SK-N-MC (cell line): ENCODE measurements at places on chromosomes 6 and 20.

- DNase-seq, result no peak
These were observed 29.2 kb downstream of the OSBPL2 start for GRCh38 chr20:62267543-62267942.

DNA sequence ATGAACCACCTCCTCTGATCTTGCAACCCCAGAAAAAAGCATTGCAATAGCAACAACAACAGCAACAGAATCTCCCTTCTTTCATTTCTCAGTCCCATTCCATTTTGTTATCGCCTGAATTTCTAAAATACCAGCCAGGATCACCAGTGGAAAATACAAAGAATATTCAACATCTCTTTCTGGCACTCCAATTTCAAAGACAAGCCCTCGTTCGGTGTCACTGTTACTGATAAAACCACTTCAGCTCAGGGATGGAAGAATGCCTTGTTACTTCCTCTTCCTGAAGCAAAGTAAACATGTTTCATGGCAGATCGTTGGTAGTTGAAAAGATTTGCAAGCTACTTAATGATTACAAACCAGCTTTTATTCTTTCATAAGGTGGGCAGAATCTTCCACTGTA is 94.0 kb upstream of the SPTLC3 start:
- DNase-seq, result no peak

DNA sequence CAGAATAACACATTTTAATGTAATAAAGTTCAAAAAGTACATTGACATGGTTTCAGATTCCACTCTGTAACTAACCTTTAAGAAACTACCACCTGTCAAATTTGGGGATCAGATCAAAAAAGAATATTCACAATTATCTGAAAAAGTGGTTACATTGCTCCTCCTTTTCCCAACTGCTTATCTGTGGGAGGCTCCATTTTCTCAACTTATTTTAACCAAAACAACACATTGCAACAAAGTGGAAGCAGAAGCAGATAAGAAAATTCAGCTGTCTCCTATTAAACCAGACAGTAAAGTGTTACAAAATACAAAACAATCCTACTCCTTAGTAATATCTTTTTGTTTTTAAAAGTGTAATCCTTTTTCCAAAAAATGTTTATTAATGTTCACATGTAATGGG is 61.4 kb downstream of the PDSS2 start:
- no peak for DNase-seq

DNA sequence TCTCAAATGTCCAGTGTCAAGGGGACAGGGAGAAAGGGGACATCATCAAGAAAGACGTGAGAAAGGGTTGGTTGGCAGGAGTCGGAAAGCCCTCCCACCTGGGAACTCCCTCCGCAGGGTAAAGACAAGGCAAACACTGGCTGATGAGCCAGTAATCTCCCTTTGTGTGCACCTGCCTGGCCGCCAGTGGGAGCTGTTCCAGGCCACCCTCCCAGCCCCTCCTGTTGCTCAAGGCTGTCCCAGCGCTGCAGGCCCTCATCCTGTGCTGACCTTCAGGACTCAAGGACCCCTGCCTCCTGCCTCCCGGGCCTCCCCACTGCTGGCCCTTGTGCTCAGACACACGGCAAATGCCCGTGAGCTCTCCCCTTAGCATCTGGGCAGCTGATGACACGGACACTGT is 7.4 kb downstream of the FRMD1 start:
- DNase-seq, result no peak

GRCh38 chr6:29602564-29603361 is 17.8 kb downstream of the OR2H2 start:
- no peak for DNase-seq

- no peak for DNase-seq
These were observed 84.4 kb downstream of the GMPR start for GRCh38 chr6:16322666-16323312.

DNA sequence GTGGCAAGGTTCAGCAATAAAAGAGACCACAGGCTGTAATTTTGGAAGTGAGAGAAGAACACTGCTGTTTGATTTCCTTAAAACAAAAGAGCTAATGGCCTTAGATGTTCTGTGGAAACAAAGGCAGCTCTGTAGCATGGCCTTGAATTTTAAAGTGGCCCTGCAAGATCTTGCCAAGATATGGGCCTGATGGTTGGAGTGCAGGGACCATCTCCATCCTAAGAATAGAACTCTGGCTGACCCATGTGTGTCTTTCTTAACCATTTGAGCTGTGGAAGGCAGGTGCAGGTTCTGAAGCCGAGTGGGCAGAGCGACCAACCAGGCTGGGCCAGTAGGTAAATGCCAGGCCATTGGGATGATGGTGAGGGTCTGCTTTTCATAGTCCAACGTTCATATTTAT is 73.8 kb upstream of the VSTM2L start:
- DNase-seq, result no peak

DNA sequence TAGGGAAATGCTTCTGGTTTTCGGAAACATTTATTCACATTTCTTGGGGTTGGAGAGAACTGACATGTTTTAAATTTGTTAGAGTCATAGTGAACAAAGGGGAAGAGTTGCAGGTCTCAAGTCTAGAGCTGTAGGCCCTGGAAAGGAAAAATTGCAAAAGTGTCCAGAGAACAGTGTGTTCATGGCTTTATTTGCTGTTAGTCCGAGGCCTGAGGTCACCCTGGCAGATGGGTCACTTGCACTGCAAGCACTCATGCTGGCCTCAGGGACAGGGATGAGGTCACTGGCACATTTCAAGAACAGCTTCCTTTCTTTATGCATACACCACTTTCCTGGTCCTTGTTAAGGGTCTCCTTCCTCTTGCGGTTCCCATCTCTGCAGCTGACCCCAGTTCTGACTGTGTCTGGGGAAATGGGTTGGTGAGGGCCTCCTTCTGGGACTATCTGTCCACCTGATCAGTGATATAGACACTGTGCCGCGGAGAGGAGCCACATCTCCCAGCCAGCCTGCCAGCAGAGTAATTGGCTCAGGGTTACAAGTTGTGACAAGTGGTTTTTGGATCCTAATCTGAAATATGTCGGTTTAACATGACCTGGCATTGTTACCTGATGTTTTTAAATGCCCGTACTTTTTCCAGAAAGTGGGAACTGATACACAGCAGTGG is 194.0 kb downstream of the EYA4 start:
- no peak for DNase-seq

DNA sequence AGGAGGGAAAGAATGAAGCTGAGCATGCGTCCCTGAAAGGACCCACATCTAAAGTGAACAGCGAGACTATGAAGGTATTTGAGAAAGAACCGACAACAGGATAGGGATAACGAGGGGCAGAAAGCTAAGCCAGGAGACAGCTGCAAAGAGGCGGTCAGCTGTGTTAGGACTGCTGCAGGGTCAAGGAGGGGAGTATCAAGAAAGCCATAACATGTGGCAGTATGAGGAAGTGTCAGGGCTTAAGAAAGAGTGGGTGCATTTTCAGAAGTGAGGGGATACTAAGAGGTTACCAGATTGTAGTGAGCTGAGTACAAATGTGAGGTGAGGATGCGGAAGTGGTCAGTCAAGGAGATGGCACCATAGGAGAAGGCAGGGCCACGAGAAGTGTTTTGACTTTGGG is 21.2 kb downstream of the MYLIP start:
- no peak for DNase-seq

DNA sequence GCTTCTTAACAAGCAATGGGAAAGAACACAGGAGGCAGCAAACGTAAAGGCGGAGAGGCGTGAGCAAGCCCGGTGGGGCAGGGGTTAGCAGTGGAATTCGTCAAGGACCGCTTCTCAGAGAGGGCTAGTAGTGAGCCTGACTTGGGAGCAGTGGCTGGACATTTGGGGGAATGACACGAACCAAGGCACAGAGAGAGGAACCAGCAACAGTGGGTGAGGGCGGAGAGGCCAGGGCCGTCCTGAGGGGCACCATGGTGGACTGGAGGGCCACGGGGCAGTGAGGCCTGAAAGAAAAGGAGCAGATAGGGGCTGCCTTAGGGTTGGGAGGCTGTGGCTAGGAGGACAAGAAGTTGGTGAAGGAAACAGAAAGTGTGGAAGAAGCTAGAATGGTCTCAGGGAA is 12.1 kb upstream of the ARID1B start:
- DNase-seq, result no peak

DNA sequence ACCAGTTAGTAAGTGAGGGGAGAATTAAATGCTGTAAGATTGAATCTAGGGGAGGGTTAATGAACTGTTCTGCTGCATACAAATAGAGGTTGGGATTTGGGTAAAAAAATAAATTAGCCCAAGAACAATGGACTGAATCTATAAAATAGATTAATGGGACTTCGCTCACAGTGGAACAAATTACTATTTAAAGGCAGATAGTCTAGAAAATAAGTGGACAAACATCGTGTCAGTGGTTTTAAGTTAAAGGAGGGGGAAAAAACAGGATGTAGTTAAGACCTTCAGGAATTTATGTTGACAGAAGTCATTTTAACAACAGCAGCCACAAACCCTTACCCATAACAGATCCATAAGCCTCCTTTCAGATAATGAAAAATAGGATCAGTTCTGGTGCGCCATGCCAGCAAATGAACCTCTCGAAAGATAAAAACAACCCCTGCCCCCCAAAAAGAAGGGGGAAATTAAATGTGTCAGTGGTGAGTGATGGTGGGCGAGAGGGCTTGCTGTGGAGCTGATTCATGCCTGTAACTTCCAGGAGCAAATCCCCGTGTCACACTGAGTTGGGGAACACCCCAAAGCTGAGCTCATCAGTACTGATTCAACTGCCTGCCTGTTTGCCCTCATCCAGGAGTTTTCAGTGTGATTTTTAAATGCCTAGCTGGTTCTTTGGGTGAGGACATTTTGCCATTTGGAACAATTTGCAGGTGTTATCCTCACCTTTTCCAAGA is 86.8 kb downstream of the PPP1R14C start:
- no peak for DNase-seq

GRCh38 chr6:4687989-4688947 is 87.9 kb upstream of the CDYL start:
- no peak for DNase-seq

GRCh38 chr6:110255211-110255750 is 75.1 kb downstream of the CDC40 start:
- DNase-seq, result no peak

DNA sequence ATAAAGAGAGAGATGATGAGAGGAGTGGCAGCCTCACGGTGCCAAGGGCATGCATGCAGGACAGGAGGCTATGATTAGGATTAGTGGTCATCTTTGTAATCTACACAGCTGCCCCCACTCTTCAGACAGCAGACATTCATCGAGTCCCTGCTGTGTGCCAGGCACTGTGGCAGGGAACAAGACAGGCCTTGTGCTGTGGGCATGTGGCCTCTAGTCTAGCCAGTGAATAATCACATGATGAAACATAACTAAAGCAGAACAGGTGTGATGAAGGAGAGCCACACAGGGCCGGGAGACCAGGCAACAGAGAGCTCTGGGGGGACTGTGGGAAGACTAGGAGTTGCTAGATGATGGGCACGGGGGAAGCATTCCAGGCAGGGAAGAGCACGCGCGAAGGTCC is 22.2 kb downstream of the TOX2 start:
- no peak for DNase-seq
